ENCODE measurements at places on chromosomes 12 and 14.

GRCh38 chr12:107526555-107527180 lies 158.9 kb upstream of the PWP1 start:
- no peak for DNase-seq

DNA sequence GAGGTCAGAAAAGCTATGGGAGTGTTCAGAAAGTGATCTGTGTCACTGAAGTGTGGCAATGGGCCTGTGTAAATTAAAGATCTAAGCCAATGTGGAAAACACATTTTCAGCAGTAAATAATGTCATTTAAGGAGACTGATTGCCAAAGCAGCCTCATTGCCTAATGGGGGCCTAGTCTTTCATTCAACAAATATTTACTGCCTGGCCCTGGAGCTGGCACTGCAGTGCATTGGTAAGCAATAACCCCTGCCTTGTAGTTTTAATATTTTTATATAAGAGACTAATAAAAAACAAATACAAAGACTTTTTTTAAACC lies 326.6 kb downstream of the BTG1 start:
- DNase-seq, result no peak

DNA sequence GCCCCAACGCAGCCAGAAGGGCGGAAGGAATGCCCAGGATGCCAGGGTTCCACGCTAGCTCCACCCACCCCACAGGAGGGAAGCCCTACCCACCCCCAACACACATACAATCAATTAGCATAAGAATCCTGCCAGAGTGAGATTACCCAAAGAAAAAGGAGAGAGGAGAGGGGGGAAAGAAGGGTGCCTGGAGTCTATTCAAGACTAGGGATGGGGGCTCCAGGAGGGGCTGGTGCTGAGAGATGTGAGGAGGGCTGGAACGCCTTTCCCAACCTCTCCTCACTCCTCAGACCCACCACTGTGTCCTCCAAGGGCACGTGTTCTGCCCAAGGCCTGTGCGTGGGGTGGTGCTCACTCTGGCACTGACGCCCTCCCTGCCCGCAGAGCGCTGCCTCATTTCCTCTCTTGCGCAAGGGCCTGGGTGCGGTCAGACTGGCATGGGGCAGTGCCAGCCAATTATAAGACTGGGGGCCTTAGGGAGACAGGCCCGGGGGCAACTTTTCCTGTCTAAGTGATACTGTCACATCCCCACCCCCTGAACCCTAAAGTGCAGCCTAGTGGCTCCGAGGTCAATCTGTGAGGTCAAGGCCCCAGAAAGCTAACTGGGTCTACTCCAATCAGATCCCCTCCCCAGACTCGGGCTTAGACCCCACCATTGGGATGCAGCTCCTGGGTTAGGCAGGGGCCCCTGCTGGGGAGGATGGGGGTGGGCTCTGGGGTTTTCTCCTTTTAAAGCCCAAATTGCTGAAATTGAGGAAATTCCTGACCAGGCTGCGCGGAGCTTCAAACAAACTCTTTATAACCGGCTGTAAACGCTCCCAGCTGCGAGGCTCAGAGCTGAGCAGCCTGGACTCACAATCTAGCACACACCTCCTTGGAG lies 10.2 kb upstream of the ITGB7 start:
- DNase-seq, result no peak

GRCh38 chr14:89357655-89358297 lies 59.3 kb downstream of the FOXN3 start:
- no peak for DNase-seq

- no peak for DNase-seq
These were observed 9.9 kb upstream of the FICD start for GRCh38 chr12:108505129-108505528.

DNA sequence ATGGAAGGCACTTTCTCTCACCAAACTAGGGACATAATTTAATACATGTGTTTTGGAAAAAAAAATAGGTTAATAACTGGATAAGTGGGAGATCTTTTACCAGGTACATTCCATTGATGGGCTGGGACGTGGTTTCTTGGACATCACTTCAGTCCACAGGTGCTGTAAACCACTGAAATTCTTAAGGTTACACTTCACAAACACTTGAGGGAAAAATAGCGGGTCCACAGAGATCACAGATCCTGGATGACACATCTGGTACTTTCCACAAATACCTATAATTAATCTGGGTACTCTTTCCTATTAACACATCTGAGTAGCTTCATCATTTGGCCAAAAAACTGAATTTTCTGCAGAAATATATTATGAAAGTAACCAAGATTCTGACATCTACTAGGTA lies 85.0 kb downstream of the POLR3B start:
- no peak for DNase-seq

DNA sequence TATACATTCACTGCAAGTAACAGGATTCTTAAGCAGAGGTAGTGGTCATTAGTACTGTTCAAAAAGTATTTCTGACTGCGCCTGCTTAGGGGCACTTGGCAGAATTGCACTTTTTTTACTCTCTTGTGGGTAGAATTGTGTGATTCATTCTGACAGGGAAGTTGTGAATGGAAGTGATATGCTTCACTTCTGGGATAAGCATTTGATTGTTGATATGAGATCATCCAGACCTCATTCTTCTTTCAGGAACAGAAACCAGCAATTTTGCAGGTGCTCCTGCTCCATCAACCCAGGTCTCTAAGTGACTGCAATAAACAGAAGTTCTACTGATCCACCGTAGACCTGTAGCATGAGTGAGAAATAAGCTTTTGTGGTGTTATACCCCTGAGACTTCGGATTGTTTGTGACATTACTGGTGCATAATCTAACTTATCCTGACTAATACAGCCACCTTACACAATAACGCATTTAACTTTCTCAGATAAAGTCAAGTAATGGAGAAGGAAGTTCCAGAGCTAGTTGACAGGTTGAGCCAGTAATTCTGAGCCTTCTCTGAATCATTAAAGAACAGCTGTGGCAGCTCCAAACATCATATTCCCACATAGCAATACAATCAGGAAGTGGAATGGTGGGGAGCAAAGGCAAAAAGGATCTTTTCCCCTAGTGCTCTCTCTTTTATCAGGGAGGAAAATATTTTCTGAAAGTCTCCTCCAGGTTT lies 387.9 kb downstream of the SYT1 start:
- no peak for DNase-seq

GRCh38 chr12:76117067-76117691 lies 32.7 kb upstream of the NAP1L1 start:
- DNase-seq, result no peak

DNA sequence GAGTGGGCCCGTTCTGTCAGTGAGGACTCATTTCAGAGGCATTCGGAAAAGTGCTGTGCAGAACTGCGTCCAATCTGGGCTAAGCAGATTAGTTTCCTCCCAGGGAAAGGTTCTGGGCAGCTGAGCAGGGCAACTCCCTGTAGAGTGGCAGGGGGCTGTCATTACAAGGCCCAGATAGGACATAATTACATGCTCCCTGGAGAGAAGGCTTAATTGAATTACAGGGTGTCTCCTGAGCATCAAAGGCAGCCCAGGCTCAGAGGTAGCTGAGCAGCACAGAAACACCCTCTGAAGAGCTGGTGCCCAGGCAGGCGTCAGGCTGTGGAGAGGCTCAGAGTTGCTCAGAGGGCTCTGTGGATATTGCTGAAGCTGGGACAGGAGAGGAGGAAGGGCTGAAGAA lies 36.0 kb downstream of the SLC8A3 start:
- no peak for DNase-seq

DNA sequence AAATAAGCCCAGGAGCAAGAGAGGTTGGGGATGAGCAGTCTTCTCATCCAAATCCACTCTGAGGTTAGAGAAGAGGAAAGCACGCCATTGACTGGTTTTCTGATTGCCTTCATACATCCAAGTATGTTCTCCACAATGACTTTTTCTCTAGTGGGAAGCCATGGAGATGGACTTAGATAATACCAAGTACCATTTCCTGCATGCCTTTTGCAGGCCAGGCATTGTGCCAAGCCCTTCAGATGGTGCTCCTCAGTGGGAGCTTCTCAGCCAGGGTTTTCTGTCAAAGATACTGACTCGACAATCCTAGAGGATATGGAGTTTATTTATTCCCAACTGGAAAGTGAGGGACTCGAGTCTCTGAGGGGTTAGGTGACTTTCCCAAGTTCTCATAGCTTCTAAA lies 218.0 kb downstream of the ZFP36L1 start:
- peak; percentile 63 for DNase-seq

DNA sequence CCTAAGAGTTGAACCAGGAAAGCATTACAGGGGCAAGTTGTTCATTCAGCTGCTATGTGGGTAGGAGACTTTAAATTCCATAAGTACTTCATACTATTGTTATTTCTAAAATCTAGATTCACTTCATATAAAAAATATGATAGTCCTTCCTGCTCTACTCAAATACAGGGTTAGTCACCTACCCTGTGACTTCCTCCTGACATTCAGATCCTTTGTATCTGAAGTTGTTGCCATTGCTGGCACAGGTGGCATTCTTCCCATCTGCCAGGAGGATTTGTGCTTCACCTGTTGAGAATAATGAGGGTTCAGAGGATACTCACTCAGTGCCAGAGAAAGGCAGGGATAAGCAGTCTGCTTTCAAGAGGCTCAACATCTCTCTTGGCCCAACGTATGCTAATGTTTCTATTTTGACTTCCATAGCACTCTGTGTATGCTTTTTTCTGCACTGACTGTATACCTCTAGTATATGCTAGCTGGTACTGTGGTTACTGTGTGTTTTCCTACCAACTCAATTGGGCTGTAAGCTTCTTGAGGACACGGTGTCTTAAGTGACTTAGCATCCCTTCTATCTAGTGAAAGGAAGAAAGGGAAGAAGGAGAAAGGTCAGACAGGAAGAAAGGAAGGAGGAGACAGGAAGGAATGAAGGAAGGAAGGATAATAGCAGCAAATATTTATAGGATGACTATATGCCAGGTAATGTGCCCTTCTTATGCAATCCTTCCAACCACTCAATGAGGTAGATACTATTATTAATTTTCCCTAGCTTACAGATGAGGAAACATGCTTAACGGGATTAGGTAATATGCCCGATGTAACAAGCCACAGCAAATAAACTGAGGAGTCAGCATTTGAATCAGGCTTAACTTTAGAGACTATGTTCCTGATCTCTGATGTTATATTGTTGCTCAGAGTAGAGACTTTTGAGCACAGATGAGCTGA lies 38.5 kb upstream of the FGF6 start:
- DNase-seq, result no peak

DNA sequence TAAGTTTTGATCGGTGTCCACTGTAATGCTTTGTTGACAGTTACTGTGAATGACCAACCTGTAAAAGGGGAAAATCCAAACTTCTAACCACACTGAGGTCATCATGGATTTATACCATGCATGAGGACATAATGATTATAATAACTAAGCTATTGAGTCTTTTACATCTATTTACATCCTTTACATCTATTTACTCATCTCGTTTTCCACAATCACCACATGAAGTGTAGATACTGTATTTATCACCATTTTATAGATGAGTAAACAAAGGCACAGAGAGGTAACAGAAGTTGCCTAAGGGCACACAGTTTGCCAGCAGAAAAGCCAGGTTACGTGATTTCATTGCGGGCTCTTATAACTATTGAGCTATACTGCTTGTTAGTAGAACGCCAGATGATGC lies 27.9 kb upstream of the EID3 start:
- no peak for DNase-seq

DNA sequence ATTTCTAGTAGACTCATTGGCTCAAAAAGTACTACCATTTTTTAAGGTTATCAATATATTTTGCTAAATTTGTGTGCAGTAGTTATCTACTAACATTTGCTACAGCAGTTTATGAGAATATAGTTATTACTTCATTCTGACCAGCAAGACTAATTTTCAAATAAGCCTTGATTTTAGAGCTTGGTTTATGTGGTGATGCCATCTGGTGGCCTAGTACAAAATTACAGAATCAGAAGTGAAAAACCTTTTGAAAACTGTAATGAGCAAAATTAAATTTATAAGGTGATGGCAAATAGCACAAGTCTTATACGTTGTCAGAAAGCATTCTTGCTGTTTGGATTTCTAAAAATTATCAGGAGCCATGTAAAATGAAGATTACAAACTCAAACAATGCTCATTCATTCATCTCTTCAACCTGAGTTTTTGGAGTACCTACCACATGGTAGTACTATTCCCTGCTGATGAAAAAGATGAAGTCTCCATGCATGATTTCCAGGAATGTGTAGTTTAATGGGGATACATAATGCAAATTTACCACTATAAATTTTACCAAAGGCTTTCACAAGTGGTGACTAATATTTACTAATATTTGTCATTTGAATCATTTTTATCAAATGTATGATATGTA lies 51.0 kb downstream of the MAGOHB start:
- no peak for DNase-seq

- DNase-seq, result peak; percentile 76
These were observed 277.4 kb upstream of the SOX5 start for GRCh38 chr12:24226745-24227350.

All from tibial artery (tissue), 4 donors.